ENCODE measurements at places on chromosomes 7 and 10.
A peak's percentile ranks its signal among the peaks of the same experiment; 100 is the strongest.

DNA sequence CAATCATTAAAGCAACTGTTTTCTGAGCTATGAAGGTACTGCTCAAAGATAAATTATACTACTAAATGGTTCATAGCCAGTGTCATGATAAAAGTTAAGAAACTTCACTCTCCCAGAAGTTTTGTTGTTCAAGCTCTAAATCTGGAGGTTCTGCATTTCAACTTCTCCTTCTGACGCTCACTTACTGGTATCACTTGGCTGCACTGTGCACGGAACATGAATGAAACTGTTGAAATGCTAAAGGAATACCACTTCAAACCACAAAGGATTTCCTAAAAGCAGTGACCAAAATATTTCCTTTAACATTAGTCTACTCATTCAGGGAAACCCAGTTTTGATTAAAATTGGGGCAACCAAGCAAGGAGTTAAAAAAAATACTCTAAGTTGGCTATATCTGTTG, 93.6 kb downstream of the UBE2H start:
- DNase-seq, result no peak

DNA sequence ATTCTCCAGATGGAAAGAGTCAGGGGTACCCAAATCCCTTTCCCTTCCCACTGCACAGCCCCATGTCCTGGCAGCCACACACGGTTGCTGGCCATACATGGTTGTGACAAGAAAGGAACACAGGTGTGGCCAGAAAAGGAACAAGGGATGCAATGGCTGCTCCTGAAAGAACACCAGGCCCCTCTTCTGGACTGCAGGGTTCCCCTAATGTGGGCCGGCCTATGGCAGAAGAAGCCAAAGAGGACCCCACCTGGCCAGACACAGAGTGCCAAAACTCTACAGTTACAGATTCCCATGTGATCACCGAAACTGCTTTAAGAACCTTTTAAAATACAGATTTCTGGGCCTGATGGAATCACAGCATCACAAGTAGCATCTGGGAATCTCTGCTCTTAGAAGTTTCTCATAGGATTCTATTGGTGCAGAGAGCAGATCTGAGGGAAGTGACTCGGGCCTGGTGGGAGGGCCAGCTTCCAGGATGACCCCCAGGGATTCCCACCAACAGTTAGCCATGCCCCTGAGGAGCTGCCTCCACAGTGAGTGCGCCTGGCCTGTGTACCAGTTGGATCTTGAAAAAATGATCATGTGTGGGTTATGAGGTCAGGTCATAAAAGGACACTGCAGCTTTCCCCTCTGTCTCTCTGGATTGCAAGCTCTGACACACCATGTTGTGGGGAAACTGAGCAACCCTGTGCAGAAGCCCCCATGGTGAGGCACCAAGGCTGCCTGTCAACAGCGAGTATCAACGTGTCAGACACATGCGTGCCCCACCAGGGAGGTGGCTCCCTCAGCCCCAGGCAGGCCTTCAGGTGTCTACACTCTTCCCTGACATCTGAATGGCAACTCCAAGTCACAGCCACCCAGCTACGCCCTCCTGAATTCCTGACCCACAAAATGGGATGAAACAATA, 89.6 kb upstream of the LANCL2 start:
- DNase-seq, result no peak

DNA sequence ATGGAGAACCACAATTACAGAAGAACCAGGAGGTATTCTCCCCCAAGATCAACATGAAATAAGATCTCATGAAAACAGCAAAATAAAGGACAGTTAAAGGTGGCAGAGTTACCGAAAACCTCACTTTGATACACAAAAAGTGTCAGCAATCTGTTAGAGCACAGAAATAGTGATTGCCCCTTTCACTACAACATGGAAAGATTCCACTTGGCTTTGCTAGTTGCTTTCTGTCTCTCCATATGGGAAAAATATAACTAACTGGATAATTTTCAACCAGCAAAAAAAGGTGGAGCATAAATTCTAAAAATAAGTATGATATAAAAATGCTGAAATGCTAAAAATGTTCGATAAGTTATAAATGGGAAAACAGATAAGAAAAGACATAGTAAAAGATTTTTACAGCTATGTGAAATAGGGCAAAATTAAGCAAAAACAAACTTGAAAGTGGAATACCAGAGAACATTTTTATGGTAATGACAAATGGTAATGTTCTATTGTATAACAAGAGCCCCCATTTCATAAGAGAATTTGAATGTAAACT, 90.2 kb downstream of the GPR85 start:
- no peak for DNase-seq

DNA sequence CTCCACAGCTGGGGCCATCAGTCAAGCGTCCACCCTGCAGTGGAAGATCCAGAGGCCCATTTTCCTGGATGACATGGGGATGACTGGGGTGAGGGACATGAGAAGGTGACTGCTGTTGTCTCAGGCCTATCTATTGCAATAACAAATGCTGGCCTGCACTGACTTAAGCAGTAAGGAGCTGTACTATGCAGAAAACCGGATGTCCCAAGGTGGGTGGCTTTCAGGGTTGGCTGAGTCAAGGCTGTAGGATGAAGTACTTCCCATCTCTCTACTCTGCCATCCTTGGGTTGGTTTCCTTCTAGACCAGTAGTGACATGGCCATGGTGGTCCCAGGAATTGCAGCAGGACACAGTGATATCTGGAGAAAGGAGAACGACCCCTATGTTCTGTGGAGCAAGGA, 48.1 kb downstream of the NEURL1 start:
- DNase-seq, result no peak

- no peak for DNase-seq
Observed at GRCh38 chr7:80153446-80153845, 18.8 kb downstream of the GNAI1 start.

DNA sequence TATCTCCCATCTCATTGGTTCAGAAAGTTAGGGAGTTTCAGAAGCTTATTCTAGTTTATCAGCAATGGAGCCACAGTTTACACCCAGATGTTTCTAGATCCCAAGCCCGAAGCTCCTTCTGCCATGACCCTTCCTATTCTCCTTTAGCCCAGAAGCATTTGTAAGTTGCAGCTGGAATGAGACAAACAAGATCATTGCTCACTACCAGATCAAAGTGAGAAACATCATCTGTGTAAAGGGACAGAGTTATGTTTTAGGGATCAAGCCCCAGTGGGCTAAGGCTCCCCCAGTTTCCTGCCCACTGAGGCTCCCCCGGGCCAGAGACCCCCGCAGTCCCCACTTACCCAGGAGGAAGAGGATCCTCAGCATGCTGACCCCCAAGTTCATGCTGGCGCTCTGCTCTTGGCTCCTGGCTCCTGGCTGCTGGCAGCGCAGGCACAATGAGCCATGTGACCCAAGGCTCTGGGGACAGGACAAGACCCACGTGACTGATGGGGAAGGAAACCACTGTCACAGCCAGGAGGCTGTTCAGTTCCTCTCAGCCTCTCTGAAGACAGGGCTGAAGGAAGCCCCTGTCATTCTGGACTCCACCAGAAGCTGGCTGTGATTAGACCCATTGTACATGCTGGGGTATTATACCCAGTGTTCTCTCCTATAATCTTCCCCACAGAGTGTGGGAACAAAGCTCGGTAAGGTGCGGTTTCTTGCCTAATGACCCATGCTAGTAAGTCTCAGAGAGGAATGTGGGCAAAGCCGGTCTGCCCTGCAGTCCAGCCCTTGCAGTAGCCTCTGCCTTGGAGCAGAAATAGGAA, at the start of gene TMEM273:
Gene TMEM273, minus strand, starts transcription at position 442 of the 812 bp plus-strand sequence. Its CDS starts 55 bp downstream, at position 387.
- DNase-seq, result peak; percentile 57

DNA sequence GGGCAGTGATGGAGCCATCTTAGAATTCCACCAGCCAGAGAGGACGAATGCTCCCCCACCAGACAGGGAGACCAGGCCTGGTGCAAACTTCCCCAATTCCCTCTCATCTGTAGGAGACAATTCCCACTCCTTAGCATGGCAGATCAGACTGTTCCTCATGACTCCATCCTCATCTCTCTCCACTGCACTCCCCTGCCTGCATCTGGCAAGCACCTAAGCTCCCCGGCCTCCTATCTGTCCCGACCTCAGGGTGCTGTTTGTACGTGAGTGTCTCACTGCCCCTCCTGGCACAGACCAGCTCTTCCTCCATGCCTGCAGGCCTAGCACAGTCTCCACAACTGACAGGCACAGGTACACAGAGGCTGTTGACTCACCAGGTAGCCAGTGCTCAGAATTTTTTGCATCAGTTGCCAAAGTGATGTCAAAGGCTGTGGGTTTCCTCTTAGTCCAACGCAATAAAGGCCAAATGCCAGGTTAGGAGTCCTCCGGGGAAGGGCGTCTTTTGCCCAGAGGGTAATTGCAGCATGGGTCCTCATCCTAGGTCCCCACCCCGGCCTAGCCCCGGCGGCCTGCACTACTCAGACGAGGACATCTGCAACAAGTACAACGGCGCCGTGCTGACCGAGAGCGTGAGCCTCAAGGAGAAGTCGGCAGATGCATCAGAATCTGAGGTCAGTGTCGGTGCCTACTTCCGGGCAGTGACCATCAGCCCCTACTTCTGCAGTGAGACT, 436.8 kb upstream of the FOXK1 start:
- no peak for DNase-seq

Measured in activated CD4-positive, alpha-beta T cell treated with anti-CD3 and anti-CD28 coated beads, Interleukin-2, amount 50 U/mL, for 48 hours (primary cell).